ENCODE measurements at places on chromosomes 11 and 22. TPM values are rescaled to one million over a fixed set of nuclear protein-coding genes. Genes with fewer than 3 reads are reported as not detected.

GRCh38 chr11:133339495-133340140 lies 192.7 kb downstream of the OPCML start:
- H3K27me3 ChIP-seq: no peaks in the 10 kb centered on the region
- no peaks in the 10 kb centered on the region for H3K4me1 ChIP-seq
- no peak overlapping the region for H3K27ac ChIP-seq
- DNase-seq: no peak
- H3K4me3 ChIP-seq: no peak overlapping the region

DNA sequence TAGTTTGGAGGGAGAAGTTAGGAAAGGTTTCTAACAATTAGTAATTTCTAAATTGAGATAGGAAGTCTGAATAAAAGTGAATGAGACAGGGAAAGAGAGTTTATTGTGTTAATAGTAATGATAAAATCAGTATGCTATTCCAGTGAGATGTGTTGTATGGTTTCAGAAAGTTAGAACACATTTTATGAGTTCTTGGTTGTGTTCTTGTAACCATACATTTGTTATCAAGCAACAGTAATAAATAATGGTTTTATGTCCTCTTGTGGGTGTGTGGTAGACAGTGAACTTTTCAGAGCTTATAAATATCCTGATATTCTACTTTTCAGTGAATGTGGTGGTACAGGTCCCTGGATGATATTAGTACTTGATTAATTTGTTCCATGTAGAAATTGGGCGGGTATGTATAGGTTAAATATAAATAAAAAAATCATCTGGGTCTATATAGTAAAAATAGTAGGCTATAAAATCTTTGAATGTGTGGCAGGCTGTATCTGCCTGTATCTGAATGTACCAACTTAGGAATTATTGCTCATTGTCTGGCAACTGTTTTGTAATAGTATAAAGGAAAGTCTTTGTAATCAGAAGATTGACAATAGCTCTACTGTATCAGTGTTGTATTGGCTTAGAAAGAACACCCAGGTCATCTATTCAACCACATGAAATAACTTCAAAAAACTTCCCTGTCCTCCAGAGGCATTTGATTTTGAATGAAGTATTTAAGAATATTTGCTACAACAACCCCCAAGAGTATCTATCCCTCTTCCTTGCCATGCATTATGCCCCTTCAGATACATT lies 54.8 kb downstream of the UVRAG start:
- no peak overlapping the region for H3K4me3 ChIP-seq
- DNase-seq: no peak
- no peaks in the 10 kb centered on the region for H3K4me1 ChIP-seq

Gene USP2
- total RNA-seq: 2.1 TPM

- H3K4me3 ChIP-seq: no peak overlapping the region
- no peak for DNase-seq
- H3K27ac ChIP-seq: no peak overlapping the region
- H3K4me1 ChIP-seq: peaks cover 26% of the 10 kb centered on the region
- no peaks in the 10 kb centered on the region for H3K36me3 ChIP-seq
- H3K27me3 ChIP-seq: no peaks in the 10 kb centered on the region
Measured at GRCh38 chr11:100794446-100794845, 107.4 kb downstream of the ARHGAP42 start.

Gene KCTD14
- 0.81 TPM for total RNA-seq

DNA sequence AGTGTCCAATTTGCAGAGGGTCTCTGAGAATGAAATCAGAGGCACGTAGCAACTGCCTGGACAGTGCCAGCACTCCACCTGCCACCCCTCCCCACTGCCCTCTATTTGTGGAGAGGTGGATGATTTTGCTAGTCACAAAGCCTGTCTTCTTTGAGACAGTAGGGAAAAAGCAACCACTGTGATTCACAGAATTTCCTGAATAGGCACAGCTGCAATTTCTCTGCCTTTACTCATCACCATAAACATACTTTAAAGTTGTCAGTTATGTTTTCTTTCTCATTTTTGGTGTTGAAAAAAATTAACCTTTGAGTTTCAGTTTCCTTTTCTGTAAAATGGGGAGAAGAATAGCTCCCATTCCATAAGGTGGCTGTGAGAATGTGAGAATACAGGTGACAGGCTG lies 134.3 kb downstream of the TEAD1 start:
- no peaks in the 10 kb centered on the region for H3K27me3 ChIP-seq
- H3K4me1 ChIP-seq: peaks cover 4% of the 10 kb centered on the region
- no peak overlapping the region for H3K4me3 ChIP-seq
- H3K27ac ChIP-seq: no peak overlapping the region
- DNase-seq: no peak

DNA sequence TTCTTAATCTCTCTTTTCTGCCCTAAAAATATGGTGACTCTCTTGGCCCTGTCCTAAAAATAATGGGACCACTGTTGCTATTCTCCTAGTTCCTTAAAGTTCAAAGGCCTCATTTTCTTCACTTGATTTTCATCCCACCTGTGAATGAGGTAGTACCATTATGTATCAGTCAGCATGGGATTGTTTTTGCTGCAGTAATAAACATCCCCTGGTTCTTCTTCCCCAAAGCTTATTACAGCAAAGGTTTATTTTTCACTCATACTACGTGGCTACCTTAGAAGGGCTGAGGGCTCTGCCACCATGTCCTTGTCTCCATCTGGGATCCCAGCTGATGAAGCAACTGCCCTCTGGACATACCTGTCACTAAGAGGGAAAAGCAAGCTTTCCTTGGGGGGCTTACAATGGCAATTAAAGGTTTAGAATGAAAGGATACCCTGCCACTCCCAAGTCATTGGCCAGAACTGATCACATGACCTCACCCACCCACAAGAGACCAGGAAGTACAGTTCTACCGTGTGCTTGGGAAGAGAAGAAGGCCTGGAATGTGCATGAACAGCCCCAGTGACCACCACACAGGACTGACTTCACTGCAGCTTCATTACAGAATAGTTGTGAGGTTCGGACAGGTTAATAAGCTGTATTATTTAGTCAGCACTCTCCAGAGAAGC lies 7.8 kb downstream of the TTC38 start:
- H3K27ac ChIP-seq: no peak overlapping the region
- no peaks in the 10 kb centered on the region for H3K4me1 ChIP-seq
- H3K4me3 ChIP-seq: no peak overlapping the region

Gene SLC35C1
- 28.4 TPM for total RNA-seq

DNA sequence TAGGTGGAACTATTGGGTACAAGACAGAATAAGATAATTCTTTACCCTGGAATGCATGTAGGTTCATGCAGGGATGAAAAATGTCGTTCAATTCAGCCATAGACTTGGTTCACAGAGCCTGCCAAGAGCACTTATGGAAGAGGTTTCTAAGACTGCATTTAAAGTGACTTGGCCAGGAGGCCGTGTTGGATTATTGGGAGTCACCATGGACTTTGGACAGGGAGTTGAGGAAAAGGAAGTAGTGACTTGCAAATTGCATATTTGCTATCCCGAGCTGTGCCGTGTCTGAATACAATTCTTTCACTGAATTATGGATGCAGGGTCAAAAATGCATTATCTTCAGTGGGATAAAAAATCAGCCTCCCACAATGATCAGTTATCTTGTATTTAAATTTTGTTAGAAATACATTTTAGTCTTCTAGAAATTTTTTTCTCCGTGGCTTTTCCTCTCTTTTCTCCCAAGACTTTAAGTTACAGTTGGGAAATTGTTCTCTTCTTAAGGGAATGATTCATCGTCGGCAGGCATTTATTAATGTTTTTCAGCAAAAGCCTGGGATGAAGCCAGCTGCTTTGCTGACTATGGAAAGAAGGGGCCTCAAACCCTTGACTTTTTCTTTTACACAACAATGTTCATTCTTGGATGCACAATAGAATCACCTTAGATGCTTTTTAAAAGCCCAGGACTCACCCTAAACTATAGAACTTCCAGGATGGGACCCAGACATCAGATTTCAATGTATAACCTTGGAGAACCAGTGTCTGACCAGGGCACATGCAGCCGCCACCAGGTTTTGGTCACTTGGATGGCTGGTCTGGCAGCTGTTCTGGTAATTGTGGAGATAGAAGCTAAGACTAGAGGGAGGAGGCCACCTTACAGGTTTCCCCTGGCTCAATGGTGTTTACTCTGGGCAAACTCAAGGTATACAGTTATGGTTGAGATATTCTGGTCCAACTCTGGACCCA lies 70.8 kb downstream of the FAT3 start:
- H3K4me3 ChIP-seq: peak overlapping the region; percentile 29
- H3K27me3 ChIP-seq: no peaks in the 10 kb centered on the region
- no peak for DNase-seq
- H3K27ac ChIP-seq: no peak overlapping the region
- peaks cover 39% of the 10 kb centered on the region for H3K4me1 ChIP-seq

- no peaks in the 10 kb centered on the region for H3K4me1 ChIP-seq
- no peaks in the 10 kb centered on the region for H3K27me3 ChIP-seq
- H3K27ac ChIP-seq: no peak overlapping the region
Measured at GRCh38 chr11:44817207-44817949, 90.6 kb downstream of the TSPAN18 start.

GRCh38 chr11:120571476-120571875 lies 59.9 kb downstream of the GRIK4 start:
- no peak overlapping the region for H3K27ac ChIP-seq
- H3K36me3 ChIP-seq: no peaks in the 10 kb centered on the region
- DNase-seq: no peak
- no peaks in the 10 kb centered on the region for H3K27me3 ChIP-seq
- no peaks in the 10 kb centered on the region for H3K4me1 ChIP-seq
- no peak overlapping the region for H3K4me3 ChIP-seq

DNA sequence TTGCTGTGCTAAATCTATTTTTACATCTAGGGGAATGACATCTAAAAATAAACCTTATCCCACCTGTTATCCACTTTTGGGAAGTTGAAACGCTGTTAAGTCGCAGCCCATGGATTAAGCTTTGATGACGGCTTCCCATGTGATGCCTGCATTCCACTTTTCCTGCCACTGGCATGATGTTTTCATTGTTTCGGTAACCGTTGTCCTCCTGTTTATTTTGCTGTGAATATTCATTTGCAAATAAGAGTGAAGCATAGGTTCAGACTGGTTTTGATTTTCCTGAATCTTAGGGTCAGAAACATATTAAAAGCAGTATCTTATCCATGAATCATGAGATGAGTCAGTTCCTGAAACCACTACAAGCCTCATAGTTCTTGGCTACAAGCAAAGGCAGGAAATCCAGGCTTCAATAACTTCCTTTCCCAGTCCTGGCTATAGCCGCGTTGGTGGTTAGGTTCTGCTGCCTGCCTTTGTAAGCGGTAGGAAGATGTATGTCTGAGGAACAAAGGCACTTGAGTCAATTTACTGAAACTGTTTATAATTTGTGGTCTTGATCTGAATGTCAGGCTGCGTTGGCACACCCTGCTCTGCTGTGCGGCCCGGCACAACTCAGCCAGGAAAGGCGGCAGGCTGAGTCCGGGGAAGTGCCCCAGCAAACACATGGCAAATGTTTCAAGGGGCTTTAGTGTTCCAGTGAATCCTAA lies 19.4 kb downstream of the TEAD1 start:
- H3K4me3 ChIP-seq: peak overlapping the region; percentile 43
- H3K27ac ChIP-seq: peak overlapping the region; percentile 88
- H3K36me3 ChIP-seq: no peaks in the 10 kb centered on the region
- no peaks in the 10 kb centered on the region for H3K27me3 ChIP-seq

GRCh38 chr11:1260023-1260501 lies 37.2 kb downstream of the MUC5B start:
- no peaks in the 10 kb centered on the region for H3K36me3 ChIP-seq
- H3K27ac ChIP-seq: no peak overlapping the region
- H3K4me3 ChIP-seq: no peak overlapping the region
- H3K27me3 ChIP-seq: no peaks in the 10 kb centered on the region
- no peak for DNase-seq

Gene MFNG
- total RNA-seq: 18.1 TPM
